ENCODE measurements at places on chromosomes 5 and 9. TPM values are rescaled to one million over a fixed set of nuclear protein-coding genes. Genes with fewer than 3 reads are reported as not detected.

The DCANP1 gene
- total RNA-seq = not detected

The C9 gene
- not detected for total RNA-seq

The AK1 gene
- total RNA-seq = 48.1 TPM

The SLC6A3 gene
- not detected for total RNA-seq

The CCDC192 gene
- total RNA-seq = not detected

The NRG2 gene
- 0.43 TPM for total RNA-seq

The TRIM7 gene
- 2.7 TPM for total RNA-seq

The UBE2QL1 gene
- not detected for total RNA-seq

The MYOT gene
- total RNA-seq = not detected

The CD72 gene
- total RNA-seq = 0.51 TPM

The PLAC8L1 gene
- not detected for total RNA-seq

The RCL1 gene
- total RNA-seq = 16.9 TPM

The GABRG2 gene
- not detected for total RNA-seq

The TSSK1B gene
- total RNA-seq = not detected

The C5orf52 gene
- total RNA-seq = not detected

The DOCK2 gene
- total RNA-seq = 18.4 TPM

The SPATA31E1 gene
- total RNA-seq = not detected
